ENCODE measurements at places on chromosomes 13 and 19.

DNA sequence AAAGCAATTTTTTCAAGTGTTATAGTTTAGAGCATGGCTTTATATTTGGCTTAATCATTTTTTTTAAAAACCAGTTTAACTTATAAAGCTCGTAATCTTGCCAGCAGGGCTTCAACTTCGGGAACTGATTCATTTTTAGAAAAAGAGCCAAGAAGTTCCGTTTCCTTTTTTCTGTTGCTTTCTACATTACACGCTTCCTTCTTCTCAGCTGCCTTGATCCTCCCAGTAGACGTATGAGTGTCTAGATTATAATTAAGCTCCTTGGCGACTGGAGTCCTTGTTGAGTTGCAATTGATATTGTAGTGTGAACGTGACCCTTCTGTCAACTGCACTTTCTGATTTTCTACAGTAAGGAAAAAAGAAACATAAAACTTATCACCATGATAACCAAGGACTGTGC lies 497.2 kb downstream of the DIAPH3 start:
- peak; percentile 81 for DNase-seq

GRCh38 chr19:46254776-46255175 lies 25.2 kb downstream of the IGFL1 start:
- no peak for DNase-seq

DNA sequence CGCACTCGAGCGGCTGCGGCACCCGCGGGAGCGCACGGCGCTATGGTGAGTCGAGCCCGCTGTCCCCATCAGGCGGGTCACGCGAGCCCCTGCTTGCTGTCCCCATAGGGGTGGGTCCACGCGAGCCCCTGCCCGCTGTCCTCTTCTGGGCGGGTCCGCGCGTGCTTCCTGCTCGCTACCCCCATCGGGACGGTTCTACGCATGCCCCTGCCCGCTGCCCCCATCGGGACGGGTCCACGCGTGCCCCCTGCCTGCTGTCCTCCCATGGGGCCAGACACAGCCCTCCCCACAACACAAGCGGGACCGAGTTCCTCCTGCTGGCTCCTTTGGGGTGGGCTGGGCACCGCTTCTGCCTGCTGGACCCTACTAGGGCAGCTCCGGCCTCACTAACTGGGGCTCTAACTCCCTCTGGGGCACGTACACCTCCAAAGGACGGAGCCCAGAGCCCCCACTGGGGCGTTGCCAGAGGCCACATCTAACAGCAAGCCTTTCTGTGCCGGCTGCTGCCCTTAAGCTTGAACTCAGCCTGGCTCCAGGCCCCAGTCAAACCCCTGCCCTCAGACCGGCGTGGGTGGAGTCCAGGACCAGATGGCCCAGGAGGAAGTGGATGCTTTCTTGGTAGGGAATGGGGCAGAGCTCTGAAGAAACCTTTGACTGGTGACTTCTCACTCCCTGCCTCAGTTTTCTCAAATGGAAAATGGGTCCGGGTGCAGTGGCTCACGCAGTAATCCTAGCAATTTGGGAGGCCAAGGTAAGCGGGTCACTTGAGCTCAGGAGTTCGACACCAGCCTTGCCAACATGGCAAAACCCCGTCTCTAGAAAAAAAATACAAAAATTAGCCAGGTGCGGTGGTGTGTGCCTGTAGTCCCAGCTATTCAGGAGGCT lies 722 bp downstream of the COLGALT1 start:
- DNase-seq: no peak

DNA sequence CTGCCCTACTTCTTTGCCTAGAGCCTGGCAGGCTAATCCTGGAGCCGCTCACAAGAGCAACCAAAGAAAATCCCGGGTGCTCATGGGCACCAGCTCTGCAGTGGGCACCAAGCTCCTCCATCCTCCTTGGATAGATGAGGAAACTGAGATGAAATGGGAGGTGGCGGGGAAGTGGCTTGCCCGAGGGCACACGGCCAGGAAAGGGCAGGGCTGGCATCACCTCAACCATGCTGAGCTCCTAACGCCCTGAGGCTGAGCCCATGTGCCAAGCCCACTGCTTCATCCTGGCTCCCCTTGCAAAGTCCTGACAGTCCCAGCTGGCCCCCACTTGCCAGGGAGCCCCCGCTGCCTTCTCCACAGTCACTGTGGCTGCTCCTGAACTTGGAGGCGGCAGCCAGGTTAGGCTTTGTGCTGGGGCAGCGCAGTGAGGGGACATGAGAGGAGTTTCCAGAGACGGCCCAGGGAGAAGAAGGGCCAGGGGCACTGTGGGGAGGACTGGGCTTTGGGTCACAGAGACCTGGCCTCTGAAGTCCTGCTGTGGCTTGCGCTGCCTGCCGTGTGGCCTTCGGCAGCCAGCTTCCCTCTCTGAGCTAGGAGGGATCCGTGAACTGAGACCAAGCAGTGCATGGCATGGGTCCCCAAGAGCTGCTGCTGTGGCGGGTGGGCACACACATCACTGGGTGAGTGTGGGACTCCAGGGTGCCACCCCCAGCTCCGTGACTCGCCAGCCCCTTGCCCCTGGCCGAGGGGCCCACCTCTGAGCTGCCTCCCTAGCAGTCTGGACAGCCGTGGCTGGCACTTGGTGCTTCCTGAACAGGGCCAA lies 17.5 kb downstream of the TMED1 start:
- DNase-seq: no peak

DNA sequence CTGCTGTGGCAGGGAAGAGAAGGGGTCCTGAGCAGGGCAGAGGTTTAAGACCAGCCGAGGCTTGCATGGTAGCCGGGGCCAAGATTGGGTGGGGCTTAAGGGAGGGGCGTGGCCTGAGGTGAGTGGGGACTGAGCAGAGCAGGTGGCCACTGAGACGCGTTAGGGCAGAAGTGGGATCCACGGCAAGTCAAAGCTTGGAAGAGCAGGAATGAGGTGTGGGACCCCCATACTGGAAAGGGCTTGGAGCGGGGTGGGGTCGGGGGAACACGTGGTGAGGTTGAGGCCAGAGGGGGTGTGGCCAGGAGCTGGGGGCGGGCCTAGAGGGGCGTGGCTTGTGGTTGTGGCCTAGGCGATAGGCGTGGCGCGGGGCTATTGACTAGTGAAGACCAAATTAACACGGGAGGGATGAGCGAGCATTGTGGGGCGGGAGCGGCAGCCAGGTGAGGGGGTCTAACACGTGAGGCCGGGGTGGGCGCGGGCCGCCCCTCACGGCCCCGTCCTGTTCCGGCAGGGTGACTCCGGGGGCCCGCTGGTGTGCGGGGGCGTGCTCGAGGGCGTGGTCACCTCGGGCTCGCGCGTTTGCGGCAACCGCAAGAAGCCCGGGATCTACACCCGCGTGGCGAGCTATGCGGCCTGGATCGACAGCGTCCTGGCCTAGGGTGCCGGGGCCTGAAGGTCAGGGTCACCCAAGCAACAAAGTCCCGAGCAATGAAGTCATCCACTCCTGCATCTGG lies 3.3 kb downstream of the CFD start:
- no peak for DNase-seq

- DNase-seq: peak; percentile 92
These were observed 2.7 kb upstream of the RASAL3 start for GRCh38 chr19:15466851-15467733.
